ENCODE measurements at places on chromosomes 1 and 21. TPM values are rescaled to one million over a fixed set of nuclear protein-coding genes. Genes with fewer than 3 reads are reported as not detected.

DNA sequence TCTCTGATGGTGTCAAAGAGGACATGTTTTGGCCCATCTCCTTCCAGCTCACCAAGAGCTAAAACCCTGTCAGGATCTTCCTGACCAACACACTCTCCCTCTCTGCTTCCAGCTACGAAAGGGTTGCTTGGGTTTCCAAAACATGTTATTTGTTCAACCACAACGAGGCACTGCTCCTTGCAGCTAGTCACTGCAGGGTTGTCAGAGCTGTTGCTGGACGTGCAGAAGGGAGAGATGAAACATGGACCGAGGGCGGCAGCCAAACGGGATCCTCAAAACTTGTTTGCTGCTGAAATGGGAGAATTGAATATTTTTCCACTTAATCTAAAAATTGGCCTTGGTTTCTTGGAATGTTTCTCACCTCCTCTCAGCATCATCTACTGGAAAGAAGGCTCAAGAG lies 12.4 kb downstream of the ZBTB18 start:
- DNase-seq = no peak

DNA sequence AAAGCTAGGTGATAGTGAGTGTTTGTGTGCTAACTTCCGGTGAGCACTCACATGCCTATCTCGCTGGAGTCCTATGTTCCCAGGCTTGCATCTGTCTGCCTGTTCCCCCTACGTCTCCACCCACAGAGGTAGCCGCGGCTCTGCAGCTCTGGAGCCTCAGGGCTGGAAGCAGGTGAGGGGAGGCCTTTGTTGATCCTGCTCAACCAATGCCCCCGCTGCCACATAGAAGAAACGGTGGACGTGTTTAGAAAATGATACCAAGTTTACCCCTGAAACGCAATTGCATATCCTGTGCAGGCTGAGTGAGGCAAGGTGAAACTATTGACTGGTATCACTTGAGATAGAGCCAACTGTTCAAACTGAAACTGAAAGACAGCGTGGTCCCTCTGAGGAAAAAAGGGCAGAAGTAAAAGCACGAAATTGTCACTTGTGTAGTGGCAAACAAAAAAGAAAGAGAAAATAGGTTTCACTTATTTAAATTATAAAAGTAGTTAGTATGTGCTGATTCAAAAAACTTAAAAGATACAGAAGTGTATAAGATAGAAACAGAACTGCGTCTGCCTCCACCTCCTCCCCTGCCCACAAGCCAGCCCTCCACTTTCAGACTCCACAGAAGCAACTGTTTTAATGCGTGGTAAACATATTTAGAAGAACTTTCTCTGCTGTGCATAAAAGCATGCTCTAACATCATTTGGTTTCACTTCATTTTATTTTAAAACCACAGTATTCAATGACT lies 38.6 kb upstream of the ETS2 start:
- no peak for DNase-seq

The NES gene
- 164 TPM for total RNA-seq

DNA sequence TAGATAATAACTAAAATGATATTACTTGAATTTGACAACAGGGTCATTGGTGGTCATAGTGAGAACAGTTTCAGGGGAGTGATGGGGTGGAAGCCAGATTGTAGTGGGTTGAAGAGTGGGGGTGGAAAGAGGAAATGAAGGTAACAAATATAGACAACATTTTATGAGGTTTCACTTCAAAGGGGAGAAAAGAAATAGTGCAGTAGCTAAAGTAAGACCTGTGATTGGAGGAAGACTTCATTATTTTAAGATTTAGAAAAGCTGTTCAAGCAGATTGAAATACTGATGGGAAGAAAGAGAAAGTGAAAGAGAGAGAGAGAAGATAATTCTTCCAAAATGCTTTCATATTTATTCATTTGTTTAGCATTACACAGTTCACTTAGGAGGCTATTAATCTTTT lies 52.0 kb upstream of the KCNA3 start:
- no peak for DNase-seq

The SDC3 gene
- total RNA-seq = 25.3 TPM

GRCh38 chr1:190747704-190748103 lies 270.0 kb upstream of the BRINP3 start:
- no peak for DNase-seq

The GPR153 gene
- 4.8 TPM for total RNA-seq

The NR1I3 gene
- not detected for total RNA-seq
